ENCODE measurements at places on chromosomes 16 and 17.

- no peak for DNase-seq
Observed at GRCh38 chr17:8019166-8019565, 16.8 kb downstream of the GUCY2D start.

DNA sequence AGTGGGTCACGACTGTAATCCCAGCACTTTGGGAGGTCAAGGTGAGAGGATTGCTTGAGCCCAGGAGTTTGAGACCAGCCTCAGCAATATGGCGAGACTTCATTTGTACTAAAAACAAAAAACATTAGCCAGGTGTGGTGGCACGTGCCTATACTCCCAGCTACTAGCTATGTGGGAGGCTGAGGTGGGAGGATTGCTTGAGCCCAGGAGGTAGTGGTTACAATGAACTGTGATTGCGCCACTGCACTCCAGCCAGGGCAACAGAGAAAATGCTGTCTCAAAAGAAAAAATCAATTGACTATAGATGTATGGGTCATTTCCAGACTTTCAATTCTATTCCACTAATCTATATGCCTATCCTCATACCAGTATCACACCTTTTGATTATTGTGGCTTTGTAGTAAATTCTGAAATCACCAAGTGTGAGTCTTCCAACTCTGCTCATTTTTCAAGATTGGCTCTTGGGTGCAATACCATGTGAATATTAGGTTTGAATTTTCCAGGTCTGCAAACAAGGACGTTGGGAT, 27.2 kb upstream of the CEP20 start:
- DNase-seq, result no peak

GRCh38 chr17:17084941-17085340, 42.7 kb downstream of the MPRIP start:
- no peak for DNase-seq

DNA sequence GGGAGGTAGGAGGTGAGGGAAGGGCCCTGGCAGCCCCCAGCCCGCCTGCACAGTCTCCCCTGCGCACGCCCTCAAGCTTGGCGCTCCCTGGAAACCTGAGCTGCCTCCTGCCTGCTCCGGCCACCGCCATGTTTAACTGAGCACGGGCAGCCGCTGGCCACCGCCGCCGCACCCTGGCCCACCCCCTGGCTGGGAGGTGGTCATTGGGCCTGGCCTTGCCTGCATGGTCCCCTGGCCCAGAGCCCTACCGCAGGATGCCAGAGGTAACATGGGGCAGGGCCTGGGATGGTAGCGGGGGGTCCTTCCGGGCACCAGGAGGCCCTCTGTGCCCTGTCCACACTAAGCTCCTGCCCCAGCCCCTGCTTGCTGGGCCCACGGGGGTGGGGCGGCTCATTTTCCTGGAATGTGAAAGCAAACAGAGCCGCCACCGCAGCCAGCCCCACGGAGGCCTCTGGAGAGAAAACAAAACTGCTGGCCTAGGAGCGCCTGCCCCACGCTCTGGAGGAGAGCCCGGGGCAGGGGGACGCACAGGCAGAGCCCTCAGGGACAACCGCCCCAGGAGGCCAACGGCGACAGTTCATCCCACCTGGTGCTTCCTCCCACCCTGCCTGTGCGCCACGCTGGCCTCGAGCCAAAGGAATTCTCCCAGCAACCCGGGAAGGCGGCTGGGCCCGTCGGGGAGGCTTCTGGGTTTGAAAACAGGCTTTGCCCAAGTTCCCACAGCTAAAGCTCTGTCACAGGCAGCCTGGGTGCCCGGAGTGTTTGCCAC, 8.9 kb downstream of the NHERF2 start:
- DNase-seq, result no peak

DNA sequence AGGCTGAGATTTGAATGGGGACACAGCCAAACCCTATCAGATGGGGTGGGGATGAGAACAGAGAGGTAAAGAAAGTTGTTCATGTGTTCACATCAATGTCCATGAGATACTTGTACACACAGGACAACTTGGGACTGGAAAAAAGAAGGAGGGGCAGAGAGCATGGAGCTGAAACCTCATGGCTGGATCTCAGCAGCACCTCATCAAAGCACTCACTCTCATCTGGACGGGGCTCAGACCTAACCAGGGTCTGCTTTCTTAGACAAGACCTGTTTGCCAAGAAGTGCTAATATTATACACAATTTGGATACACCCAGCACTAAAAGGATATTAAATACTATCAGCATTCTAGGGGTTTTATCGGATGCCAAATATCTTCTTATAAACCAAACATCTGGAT, 399.8 kb downstream of the SLC39A11 start:
- DNase-seq, result no peak

GRCh38 chr16:87580855-87581261, 21.4 kb upstream of the JPH3 start:
- DNase-seq, result no peak

- no peak for DNase-seq
Observed at GRCh38 chr16:53732296-53732929, 28.5 kb downstream of the FTO start.

GRCh38 chr17:49777563-49777962, 10.9 kb upstream of the KAT7 start:
- no peak for DNase-seq

- DNase-seq, result no peak
Observed at GRCh38 chr16:35510701-35511100, 2051.3 kb downstream of the TP53TG3F start.
